ENCODE measurements at places on chromosomes 2 and 18. TPM values are rescaled to one million over a fixed set of nuclear protein-coding genes. Genes with fewer than 3 reads are reported as not detected.

Gene NOSTRIN
- total RNA-seq = not detected

Gene POTEE
- total RNA-seq = 0.34 TPM

Gene TDRD15
- total RNA-seq = 0.13 TPM

Gene SCYGR4
- 0.99 TPM for total RNA-seq

Gene LYG2
- total RNA-seq = not detected

DNA sequence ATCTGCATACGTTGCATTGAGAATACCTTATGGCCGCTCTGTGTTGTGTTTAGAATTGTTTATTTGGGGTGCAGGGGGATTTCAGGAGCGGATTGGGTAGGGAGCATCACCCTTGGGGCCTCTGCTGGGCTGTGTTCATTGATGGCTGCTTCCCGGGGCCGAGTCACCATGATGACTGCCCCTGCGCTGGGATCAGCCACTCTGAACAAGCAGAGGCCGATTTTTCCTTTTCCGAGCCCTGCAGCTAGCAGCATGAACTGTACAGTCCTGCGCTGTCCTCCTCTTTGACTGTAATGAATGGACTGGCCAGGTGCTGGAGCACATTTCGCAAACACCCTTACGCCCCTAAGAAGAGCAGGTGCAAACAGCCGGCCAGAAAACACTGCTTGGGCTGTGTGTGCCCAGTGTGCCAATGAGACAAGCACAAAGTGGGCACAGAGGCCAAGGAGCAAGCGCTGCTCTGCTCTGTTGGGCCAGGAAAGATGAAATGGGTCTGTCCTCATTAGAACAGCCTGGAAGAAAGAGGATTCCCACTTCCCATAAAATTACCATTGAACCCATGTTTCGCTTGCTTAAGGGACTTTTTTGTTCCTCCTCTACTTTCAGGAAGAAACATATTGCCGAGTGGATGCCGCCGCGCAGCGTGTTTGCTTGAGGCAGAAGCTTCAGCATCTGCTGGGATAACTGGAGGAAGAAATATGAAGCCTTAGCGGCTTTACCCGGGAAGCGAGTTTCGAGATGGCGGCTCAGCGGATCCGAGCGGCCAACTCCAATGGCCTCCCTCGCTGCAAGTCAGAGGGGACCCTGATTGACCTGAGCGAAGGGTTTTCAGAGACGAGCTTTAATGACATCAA lies 82.7 kb downstream of the SH3BP4 start:
- DNase-seq = no peak

DNA sequence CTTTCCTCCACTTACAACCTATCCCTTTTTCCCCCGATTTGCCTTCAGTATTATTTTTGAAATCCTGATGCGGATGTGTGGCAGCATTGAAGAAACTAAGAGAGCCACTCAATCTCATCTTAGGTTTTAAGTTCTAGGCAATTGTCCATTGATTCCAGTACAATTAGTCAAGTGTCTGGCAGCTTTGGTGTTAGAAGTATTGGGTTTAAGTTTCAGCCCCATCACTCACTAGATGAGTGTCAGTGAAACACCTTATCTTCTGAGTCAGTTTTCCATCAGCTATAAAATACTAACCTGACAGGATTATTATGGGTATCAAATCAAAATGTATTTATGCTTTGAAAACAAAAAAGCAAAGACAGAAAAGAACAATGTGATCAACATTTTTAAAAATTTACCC lies 16.8 kb upstream of the CUL3 start:
- no peak for DNase-seq

DNA sequence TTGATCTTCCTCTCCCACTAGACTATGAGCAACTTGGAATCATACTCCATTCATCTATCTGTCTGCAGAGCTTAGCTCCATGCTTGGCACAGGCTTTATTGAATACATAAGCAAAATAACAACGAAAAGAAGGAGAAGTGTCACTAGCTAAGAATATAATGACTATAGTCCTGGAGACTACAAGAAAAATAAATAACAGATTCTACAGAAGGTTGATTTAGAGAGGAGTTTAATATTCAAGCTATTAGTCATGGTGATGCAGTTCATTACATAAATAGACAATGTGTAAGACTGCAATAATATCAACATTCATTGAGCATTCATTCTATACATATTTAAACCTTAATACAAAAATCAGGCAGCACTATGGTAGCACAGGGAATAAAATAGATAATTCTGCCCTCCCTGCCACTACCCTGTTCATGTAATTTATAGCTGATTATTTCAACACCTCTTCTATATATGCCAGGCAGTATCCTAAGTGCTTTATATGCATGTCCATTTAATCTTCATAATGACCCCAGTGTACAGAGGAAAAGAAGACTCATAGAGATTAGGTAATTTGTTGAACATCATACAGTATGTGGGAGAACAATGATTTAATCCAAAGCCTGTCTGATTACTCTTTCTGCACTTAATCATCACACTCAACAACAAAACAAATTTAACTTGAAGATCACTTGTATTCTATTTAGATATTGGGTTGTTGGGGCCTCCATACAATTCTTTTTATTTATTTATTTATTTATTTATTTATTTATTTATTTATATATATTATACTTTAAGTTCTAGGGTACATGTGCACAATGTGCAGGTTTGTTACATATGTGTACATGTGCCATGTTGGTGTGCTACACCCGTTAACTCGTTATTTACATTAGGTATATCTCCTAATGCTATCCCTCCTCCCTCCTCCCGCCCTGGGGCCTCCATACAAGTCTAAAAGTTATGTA lies 165.3 kb downstream of the RNF152 start:
- DNase-seq = no peak

DNA sequence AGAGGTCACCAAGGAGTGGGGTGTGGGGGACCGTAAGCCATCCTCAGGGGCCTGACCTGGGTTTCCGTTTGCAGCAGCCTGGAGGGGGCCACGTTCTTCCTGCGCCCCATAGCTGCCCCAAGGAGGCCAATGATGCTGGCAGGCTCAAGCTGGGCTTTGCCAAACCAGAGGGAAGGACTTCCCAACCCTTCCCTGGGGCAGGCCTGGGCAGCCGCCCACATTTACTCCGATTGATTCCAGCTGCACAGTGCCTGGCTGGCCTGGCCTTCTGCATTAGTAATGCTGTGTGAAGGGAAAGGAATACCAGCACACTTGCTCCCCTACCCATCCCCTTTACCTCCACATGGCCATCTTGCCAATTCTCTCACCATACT lies 360.6 kb upstream of the SLC14A2 start:
- no peak for DNase-seq

GRCh38 chr2:158969715-158970240 lies 1.3 kb downstream of the TANC1 start:
- no peak for DNase-seq

GRCh38 chr2:10360850-10361588 lies 58.3 kb downstream of the HPCAL1 start:
- no peak for DNase-seq

DNA sequence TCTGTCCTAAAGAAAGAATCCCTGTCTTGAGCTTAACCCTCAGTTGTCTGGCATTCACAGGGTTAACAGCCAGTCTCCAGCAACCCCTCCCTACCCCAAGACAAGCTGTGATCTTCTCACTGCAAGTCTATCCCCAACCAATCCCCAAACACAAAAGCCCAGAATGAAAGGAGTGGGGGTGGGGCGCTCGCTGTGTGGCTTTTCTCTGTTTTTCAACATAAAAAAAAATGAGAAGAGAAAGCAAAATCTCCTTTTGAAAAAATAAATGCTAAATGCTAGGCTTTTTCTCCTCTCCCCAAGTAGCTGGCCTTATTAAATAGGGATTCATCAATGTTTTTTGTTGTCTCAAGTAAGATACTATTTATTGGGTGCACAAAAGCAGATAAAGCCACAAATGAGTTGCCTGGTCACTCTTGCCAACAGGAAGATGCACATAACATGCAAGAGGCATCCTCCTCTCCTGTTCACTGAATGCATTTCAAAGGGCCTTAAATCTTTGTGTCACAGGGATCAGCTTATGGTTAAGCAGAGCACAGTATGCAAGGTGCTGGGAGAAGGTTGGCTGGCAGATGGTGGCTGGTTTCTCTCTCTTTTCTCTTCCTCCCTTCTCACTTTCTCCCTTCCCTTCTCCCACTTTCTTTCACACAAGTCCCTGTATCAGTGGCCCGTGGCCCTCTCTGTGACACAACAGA lies 225.6 kb downstream of the CMPK2 start:
- no peak for DNase-seq

GRCh38 chr2:21331625-21332370 lies 208.0 kb downstream of the TDRD15 start:
- DNase-seq = no peak

GRCh38 chr2:193331676-193332075 lies 1136.9 kb upstream of the TMEFF2 start:
- no peak for DNase-seq

DNA sequence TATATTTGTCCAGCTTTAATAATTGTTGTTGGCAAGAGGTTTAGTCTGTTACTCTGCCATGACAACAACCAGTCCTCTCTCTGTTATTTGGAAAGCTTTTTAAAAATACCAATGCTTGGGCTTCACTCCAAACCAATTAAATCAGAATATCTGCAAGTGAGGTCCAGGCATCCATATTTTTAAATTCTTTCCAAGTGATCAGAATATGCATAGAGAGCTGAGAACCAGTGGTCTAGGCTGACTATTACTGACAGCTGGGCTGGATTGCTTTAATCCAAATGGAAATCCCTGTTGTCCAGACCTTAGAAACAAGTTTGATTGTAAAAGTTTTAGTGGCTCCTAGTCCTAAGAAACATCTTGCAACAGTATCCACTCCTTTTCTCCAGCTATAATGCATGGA lies 1059.7 kb upstream of the ACVR2A start:
- no peak for DNase-seq

DNA sequence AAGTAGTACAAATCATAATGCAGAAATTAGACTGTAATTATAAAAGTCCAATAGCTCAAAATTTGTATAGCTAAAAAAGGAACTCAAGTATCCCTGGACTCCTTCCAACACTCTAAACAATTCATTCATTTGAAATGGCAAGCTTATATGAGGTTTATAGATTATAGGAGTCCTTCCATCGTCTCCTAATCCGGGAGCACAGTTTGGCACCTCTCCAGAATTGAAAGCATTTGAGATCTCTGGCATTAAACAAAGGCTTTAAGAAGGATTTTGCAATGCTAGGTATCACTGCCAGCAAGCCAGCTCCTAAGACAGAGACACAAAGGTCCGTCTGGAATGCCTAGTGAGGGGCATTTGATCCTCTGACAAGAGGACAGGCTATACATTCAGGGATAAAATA lies 90.9 kb downstream of the ACVR1 start:
- no peak for DNase-seq

DNA sequence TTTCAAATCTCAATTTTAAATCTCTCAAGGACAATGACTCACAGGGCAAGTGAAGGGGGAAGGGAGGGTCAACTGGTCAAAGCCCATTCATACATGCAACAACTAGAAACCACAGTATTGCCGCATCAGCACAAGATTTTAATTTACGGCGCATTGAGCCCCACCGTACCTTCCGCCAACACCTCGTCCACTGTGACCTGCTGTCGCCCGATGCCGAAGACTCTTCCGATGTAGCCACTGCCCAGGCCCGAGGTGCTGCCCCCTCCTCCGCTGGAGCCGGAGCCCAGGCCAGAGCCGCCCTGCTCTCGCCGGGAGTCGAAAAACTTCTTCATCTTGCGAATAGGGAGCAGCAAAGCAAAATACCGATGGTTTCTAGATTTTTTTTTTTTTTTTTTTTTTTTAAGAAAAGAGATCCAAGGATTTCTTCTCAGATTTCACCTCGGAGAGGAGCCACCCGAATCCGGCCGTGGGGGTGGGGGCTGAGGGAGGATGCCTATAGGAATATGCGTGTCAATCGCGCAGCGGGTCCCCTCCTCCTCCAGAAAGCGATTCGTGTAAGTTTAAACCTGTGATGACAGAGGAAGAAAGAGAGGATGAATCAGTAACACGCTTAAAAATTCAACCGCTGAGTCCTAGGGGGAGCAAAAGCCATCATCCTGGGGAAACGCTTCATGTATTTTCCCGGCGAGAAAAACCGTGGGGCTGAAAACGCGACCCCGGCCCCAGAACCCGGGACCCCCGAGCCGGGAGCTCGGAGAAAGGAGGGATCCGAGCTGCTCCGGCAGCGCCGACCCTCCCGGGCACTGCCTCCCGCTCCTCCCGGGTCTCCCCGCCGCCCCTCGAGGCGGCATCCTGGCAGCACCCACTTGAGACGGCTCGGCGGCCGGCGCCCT lies 584 bp downstream of the AAK1 start:
- peak; percentile 40 for DNase-seq

DNA sequence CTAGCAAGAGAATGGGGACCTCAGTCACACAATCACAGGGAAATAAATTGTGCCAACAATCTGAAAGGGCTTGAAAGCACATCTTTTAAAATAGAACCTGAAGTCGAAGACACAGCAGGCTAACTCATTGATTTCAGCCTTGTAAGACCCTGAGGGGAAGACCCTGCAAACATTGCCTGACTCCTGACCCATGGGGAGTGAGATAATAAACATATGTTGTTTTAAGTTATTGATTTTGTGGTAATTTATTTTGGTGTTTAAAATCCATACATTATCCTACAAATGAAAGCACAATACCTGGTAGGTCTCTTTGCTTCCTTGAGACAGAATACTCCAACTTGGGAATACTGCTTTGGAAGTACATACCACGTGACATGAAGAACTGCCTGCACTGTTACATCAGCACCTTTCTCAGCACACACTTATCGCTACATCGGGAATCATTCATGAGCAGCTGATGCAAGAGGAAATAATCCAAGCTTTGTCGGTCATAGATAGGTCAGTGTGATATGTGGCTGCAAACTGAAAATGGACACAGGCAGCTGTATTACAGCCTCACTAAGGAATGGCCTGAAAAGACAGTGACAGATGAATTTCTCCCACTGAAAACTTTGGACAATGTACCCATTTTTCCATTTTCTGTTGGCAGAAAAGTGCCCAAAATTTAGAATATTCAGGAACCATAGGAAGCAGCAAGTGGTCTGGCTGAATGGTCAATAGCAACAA lies 494.5 kb upstream of the MAP2 start:
- DNase-seq = no peak

DNA sequence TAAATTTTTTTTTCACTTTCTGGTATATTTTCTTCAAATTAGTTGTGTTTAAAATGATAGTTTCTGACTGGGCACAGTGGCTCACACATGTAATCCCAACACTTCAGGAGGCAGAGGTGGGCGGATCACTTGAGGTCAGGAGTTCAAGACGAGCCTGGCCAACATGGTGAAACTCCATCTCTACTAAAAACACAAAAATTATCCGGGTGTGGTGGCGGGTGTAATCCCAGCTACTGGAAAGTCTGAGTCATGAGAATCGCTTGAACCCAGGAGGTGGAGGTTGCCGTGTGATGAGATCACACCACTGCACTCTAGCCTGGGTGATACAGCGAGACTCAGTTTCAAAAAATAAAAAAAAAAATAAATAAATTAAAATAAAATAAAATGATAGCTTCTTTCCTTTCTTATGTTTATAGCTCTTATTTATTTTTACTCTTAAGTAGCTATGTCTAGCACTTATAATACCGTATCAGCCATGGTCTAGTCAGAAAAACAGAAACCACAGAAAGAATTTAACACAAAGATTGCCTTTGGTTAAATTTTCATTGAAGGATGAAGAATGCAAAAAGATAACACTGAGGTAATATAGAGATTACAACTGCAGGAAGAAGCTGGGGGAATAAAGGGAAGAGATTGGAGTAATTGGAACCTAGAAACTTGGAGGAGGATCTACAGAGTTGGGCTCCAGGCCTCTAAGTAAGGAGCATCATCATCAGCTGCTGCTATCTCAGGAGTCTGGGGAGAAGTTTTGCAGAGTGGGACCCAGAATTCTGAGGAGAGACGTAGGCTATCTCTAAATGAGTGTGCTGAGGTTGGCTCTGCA lies 54.7 kb upstream of the MBOAT2 start:
- no peak for DNase-seq

All from T-helper 17 cell (primary cell).